ENCODE measurements at places on chromosomes 2 and 18. TPM values are rescaled to one million over a fixed set of nuclear protein-coding genes. Genes with fewer than 3 reads are reported as not detected.

DNA sequence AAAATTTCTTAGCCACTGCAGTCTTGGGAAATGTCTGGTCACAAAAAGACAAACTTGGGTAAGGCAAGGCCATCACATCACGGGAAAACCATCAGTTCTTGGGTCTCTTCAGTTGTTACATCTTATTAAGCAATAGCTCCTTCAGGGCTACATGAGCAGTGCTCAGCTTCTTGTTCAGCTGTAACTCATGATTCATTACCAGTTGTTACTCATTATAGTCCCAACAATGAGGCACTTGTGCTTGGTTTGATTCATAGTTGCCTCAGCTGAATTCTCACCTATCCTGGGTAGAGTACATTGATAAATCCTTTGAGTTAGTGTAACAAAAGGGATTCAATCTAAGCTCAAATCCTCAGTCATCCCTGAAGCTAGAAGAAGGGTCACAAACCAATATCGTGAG is 102.4 kb upstream of the DCC start:
- H3K27ac ChIP-seq = no peak overlapping the region
- no peaks in the 10 kb centered on the region for H3K36me3 ChIP-seq
- no peak overlapping the region for H3K4me3 ChIP-seq
- DNase-seq = no peak

GRCh38 chr2:144876013-144876412 is 356.1 kb upstream of the ZEB2 start:
- H3K4me1 ChIP-seq = peaks cover 6% of the 10 kb centered on the region
- no peaks in the 10 kb centered on the region for H3K27me3 ChIP-seq
- H3K4me3 ChIP-seq = no peak overlapping the region
- H3K27ac ChIP-seq = no peak overlapping the region
- DNase-seq = no peak
- no peaks in the 10 kb centered on the region for H3K36me3 ChIP-seq

DNA sequence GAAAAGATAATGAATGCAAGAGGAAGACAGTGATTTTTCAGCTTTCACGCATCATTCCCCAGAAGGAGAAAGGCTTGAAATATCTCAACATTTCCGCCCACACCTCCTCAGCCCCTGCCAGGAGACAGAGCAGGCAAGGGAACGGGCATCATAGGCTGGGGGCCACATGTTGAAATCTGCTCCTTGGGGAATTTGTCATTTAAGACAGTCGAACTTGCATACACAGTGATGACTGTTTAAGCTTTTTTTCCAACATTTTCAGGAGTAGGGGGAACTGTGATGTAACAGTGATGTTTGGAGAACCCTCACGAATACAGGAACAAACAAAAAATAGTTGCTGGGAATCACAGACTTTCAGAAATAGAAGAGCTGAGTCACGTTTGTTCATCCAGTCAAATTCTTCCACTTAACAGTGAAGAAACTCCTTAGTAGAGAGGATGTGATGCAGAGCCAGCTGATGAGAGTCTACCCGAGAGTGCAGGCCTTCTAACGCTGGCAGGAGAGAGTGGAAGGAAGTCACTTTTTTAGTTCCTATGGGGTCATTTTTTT is 266.8 kb downstream of the ALPK2 start:
- H3K36me3 ChIP-seq = peaks cover 6% of the 10 kb centered on the region
- peak; percentile 81 for DNase-seq
- H3K4me1 ChIP-seq = peaks cover 25% of the 10 kb centered on the region
- H3K27me3 ChIP-seq = no peaks in the 10 kb centered on the region
- H3K27ac ChIP-seq = peak overlapping the region; percentile 73

DNA sequence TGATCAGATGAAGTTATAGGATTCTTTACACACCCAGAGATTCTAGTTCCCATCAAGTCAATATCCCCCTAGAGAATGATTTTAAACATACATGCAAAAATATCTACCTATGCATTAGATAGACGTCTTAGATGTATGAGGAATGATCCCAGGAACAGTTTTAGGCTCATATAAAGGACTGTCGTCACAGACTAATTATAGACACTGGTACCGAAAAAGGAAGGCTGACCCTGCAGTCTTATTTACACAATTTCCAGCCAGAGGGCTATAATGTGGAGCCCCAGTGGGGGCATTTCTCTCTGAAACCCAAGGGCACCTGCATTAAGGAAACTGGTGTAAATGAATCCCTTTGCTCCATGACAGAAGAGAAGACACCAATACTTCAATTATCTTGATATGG is 170.4 kb downstream of the ZNF521 start:
- no peak overlapping the region for H3K4me3 ChIP-seq
- no peaks in the 10 kb centered on the region for H3K36me3 ChIP-seq
- peaks cover 6% of the 10 kb centered on the region for H3K4me1 ChIP-seq

DNA sequence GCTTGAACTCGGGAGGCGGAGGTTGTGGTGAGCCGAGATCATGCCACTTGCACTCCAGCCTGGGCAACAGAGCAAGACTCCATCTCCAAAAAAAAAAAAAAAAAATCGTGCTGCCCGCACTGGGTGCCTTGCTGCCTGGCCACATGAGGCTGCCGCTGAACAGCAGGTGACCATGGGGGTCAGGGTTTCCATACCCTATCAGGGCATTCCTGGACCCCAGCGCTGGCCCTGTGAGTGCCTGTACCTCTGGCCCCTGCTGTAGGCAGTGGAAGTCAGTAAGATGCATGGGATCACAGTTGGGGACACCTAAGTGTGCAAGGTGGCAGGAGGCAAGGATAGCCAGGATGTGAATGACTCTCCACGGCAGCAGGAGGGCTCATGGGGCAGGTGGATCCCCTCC is 18.9 kb downstream of the SAG start:
- H3K4me3 ChIP-seq = no peak overlapping the region
- H3K27ac ChIP-seq = no peak overlapping the region
- H3K4me1 ChIP-seq = no peaks in the 10 kb centered on the region
- H3K27me3 ChIP-seq = no peaks in the 10 kb centered on the region
- no peaks in the 10 kb centered on the region for H3K36me3 ChIP-seq

- H3K4me3 ChIP-seq = peak overlapping the region; percentile 44
- no peak for DNase-seq
- H3K27me3 ChIP-seq = no peaks in the 10 kb centered on the region
Measured at GRCh38 chr18:457140-457519, 43.4 kb downstream of the COLEC12 start.

- H3K27me3 ChIP-seq = no peaks in the 10 kb centered on the region
- no peak overlapping the region for H3K4me3 ChIP-seq
- H3K27ac ChIP-seq = no peak overlapping the region
- H3K36me3 ChIP-seq = no peaks in the 10 kb centered on the region
Measured at GRCh38 chr2:122636097-122636496, 880.6 kb downstream of the TSN start.

The GBX2 gene
- not detected for total RNA-seq

The PLEKHA3 gene
- 30.0 TPM for total RNA-seq
